Stimulated activated CD8-positive, alpha-beta memory T cell treated with anti-CD3 and anti-CD28 coated beads, Interleukin-15, amount 100 ng/mL, for 4 hours (primary cell): ENCODE measurements at places on chromosomes 5 and 9.

GRCh38 chr5:141785135-141785534 is 93.1 kb downstream of the PCDH1 start:
- no peak for DNase-seq

GRCh38 chr5:137856916-137857862 is 10.5 kb upstream of the MYOT start:
- DNase-seq = no peak

GRCh38 chr9:134492281-134492691 is 149.3 kb upstream of the COL5A1 start:
- DNase-seq = no peak

GRCh38 chr9:98971915-98972223 is 28.2 kb downstream of the COL15A1 start:
- DNase-seq = no peak

DNA sequence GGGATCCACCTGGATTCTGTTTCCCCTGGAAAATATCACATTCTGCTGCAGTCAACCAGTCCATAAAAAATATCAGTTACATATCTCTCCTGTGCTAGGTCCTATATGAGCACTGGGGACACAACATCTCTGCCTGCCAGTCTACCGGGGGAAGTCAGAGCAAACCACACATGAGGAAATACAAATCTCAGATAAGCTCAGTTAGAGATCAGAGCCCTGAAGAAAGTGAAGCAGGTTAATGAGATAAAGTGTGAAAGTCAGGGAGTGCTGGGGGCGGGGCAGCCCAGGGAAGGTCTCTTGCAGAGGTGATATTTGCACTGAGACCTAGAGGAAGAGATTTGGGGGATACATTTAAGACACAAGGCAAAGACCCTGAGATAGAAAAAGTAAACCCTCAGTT is 67.8 kb upstream of the SLC1A1 start:
- DNase-seq = no peak

DNA sequence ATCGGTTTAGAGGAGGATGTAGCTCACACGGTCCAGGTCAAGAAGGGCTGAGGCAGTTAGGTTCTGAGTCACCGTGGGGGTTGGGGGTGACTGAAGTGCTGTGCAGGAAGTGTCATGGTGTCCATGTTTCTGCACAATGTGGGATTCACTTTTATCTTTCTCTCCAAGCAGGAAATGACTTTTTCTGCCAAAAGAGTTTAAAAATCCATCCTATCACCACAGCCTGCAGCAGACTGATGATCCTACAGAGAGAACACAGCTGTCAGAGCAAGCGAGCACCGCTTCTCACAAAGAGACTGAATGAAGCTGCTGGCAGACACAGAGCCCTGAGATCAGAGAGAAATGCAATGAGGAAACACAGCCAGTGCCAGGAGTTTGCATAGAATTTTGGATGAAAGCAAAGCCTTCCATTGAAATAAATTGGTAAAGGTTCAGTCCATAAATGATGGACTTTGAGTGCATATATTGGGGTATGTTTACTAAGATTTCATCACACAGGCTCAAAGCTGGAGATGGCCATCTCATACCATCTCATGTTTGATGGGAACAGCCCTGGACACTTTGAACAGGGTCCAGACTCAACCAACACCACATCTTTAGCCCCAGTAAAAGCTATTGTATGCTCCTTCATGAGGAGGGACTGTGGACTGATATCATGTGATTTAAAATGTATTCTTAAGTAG is 213.9 kb upstream of the FBXL7 start:
- no peak for DNase-seq

GRCh38 chr9:82498541-82499317 is 510.2 kb downstream of the SPATA31D1 start:
- DNase-seq = no peak

DNA sequence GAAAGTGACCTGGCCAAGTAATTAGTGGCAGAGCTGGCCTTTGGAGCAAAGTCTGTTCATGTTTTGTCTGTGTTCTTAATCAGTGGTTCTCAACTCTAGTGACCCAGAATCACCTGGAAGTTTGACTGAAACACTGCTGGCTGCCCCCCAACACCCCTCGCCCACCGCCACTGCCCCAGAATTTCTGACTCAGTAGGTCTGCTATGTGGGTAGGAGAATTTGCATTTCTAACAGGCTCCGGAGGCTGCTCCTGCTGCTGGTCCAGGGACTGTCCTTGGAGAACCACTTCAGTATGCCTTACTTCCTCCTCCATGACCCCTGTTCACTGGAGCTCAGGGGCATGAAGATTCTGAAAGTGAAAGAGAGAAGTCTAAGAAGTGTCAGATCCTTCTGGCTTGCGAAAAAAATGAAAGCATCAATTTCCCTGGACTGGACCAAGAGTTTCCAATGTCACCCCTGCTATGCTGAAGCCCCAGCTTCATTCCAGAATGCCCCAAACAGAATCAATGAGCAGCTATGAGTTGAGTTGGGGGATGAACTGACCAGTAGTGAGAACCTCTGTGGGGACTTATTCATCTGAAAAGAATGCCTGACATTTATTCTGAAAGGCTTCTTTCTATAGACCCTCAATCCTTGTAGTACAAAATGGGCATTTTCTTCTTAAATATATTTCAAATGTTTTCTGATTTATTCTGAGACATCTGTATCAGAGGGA is 20.8 kb upstream of the COL15A1 start:
- DNase-seq = no peak

DNA sequence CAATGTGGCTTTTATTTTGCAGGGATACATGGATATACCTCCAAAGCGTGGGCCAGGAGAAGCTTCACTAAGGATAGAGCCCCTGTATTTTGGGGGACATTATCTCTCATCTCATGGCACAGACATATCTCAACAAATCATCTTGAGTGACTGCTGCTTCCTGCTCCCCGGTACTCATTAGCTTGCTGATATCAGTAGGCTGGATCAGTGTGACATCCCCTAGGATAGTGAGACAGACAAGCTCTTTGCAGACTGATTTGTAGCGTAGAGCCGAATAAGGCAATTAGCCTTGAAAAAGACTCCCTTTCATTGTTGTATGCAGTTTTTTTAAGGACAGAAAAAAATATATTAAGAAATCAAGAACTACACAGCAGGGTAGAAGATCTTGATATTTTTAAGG is 237.7 kb upstream of the CDH9 start:
- no peak for DNase-seq

DNA sequence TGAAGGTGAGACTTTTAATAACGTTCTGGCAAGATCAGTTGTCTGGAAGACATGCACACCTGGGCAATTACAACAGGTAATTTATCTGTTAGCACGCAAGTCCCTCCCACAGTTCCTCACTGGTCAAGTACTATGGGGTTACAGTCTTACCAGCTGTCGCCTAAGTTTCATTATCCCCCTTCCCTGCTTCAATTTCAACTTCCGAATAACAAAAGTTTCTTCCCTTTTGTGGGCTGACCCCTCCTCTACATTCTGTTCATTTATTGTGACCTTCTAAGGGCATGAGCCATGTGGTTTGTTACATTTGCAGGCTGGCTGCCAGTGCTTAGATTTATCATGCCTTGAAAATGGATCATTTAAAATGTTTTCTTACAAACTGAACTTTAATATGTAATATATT is 16.5 kb downstream of the GAPT start:
- DNase-seq = no peak

- no peak for DNase-seq
These were observed 500.0 kb downstream of the PTPRD start for GRCh38 chr9:10112798-10113197.

GRCh38 chr5:113808956-113809355 is 295.5 kb downstream of the YTHDC2 start:
- DNase-seq = no peak

GRCh38 chr5:78190402-78190801 is 104.1 kb downstream of the AP3B1 start:
- no peak for DNase-seq

GRCh38 chr5:64836190-64836755 is 67.5 kb downstream of the CWC27 start:
- DNase-seq = no peak

- no peak for DNase-seq
These were observed 31.4 kb upstream of the SYK start for GRCh38 chr9:90770182-90770738.

- no peak for DNase-seq
These were observed 21.5 kb downstream of the SHB start for GRCh38 chr9:38047301-38048251.

DNA sequence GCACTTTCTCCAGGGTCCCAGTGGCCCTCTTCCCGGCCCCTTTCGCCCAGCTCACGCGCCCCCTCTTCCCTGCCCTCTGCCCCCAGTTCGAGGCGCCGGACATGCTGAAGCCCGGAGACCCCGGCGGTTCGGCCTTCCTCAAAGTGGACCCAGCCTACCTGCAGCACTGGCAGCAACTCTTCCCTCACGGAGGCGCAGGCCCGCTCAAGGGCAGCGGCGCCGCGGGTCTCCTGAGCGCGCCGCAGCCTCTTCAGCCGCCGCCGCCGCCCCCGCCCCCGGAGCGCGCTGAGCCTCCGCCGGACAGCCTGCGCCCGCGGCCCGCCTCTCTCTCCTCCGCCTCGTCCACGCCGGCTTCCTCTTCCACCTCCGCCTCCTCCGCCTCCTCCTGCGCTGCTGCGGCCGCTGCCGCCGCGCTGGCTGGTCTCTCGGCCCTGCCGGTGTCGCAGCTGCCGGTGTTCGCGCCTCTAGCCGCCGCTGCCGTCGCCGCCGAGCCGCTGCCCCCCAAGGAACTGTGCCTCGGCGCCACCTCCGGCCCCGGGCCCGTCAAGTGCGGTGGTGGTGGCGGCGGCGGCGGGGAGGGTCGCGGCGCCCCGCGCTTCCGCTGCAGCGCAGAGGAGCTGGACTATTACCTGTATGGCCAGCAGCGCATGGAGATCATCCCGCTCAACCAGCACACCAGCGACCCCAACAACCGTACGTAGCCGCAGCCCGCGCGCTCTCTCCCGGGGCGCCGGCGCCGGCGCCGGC is 1.0 kb downstream of the PRDM6 start:
- no peak for DNase-seq

- DNase-seq = no peak
These were observed 459.5 kb downstream of the TLR4 start for GRCh38 chr9:118163751-118164150.

GRCh38 chr5:68419081-68419636 is 203.6 kb downstream of the PIK3R1 start:
- DNase-seq = no peak

DNA sequence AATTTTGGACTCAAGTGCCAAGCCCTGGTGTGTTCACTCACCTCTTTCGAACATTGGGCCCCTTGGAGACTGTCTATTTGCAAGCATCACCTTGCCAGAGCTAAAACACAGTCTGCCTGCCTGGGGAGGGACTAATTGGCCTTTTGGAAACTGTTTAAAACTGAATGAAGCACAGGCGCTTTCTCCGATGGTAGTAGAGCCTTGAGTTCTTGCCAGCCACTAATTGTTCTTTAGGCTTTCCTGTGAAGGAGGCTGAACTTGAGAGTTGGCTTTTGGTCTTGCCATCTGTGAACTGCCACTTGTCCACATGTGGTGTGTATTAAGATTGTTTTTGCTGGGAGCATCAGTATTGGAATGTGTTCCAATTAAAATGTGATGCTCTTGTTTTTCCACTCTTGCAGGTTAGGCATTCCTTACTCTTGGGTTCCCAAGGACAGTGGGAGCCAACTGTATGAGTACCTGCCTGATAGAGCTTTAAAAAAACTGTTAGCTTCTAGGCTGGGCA is 26.0 kb downstream of the GARNL3 start:
- DNase-seq = no peak

- DNase-seq = no peak
These were observed 13.8 kb downstream of the ST8SIA4 start for GRCh38 chr5:100889165-100889743.

DNA sequence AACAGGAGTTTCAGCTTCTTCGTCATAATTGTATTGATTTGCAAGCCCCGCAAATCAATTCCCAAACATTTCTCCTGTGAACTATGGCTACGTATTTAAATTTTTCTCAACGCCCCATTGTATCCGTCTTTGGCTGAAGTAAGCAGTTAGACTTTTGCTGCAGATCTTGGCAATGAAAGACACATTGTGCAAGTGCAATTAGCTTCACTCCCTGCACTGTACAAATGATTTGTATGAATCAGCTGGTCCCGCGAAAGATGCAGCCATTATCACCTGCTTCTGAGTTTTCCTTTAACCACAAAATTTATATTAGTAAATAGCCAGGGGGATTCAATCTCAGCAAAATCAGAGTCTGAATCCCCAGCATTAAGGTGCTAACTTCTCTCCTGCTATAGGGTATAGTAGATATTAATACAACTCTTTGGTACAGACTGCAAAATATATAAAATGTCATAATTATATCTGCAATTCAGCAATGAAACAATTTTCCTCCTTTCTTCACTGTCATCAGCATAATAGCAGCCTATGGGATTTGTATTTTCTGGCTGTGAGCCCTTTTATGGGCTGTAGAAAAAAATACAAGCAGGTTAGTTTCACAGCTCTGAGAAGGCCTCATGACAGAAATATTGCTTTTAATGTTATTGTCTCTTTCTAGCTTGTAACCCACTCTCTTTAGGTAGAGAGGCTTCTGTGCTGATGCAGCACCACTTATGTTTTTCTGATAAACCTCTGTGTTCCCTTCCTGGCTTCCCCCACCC is 68.4 kb upstream of the SMARCA2 start:
- no peak for DNase-seq

DNA sequence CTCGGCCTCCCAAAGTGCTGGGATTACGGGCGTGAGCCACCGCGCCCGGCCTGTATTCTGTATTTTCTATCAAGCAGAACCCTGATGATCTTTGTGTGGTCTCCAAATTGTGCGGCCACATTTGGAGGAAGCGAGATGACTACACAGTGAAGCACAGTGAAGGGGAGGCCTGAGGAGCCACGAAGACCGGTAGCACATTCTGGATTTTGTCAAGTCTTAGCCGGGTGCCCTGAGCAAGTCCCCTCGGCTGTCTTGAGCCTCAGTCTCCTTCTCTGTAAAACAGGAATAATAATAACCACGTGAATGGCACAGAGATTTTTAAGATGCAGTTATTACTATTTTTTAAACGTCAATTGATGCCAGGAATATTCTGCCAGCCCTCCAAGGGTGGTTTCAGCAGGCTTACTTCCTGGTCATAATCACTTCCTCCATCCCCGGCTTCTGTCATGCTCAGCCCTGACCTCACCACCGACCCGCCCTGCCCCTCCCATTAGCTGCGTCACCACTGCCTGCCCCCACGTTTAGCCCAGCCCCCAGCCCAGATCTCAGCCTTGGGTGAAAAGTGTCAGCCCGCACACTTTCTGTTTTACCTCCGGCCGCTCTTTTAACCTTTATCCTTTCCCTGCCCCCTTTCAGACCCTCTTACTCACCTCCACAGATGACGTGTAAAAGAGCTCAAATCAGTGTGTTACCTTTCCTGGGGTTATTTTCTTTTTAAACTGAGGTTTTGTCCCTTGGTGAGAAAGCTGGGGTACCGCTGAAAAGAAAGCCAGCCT is 27.0 kb upstream of the ERGIC1 start:
- DNase-seq = peak; percentile 76

- no peak for DNase-seq
These were observed 88.9 kb downstream of the SNCAIP start for GRCh38 chr5:122400938-122401337.

- DNase-seq = no peak
These were observed 350.6 kb downstream of the SH3GL2 start for GRCh38 chr9:17929506-17929905.

DNA sequence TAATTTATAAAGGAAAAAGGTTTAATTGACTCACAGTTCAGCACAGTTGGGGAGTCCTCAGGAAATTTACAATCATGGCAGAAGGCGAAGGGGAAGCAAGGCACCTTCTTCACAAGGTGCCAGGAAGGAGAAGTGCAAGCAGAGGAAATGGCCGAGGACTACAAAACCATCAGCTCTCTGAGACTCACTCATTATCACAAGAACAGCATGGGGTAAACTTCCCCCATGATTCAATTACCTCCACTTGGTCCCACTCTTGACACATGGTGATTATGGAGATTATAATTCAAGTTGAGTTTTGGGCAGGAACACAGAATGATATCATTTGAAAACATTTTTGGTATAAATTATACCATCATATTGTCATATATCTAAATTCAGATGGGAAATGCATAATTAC is 934.7 kb downstream of the CDH12 start:
- no peak for DNase-seq
